ENCODE measurements at places on chromosomes 6 and 20.

DNA sequence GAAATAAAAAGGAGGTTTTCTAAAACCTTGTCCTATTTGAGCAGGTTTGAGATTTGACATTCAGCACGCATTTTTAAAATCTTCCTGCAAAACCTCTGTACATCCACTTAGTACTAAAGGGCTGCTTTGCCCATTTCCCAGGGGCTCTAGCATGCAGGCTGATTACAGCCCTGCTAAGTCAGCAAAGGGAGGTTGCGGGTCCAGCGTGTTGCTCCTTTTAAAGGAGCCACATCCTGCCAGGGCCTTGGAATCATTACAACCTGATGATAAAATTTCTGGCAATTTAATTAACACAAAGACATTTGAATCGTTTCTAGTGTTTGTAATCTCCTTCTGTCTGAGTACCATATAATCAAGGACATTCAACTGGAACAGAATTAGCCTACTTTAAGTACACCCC lies 455.1 kb upstream of the CITED2 start:
- no peaks in the 10 kb centered on the region for H3K36me3 ChIP-seq
- no peaks in the 10 kb centered on the region for H3K27me3 ChIP-seq
- H3K27ac ChIP-seq: no peak overlapping the region

GRCh38 chr6:150183105-150183504 lies 40.3 kb downstream of the PPP1R14C start:
- no peak overlapping the region for H3K27ac ChIP-seq
- DNase-seq: no peak
- H3K36me3 ChIP-seq: no peaks in the 10 kb centered on the region
- no peaks in the 10 kb centered on the region for H3K27me3 ChIP-seq

GRCh38 chr6:137351890-137352289 lies 132.7 kb upstream of the IFNGR1 start:
- H3K27me3 ChIP-seq: no peaks in the 10 kb centered on the region
- H3K4me3 ChIP-seq: no peak overlapping the region
- DNase-seq: no peak
- peaks cover 15% of the 10 kb centered on the region for H3K4me1 ChIP-seq

DNA sequence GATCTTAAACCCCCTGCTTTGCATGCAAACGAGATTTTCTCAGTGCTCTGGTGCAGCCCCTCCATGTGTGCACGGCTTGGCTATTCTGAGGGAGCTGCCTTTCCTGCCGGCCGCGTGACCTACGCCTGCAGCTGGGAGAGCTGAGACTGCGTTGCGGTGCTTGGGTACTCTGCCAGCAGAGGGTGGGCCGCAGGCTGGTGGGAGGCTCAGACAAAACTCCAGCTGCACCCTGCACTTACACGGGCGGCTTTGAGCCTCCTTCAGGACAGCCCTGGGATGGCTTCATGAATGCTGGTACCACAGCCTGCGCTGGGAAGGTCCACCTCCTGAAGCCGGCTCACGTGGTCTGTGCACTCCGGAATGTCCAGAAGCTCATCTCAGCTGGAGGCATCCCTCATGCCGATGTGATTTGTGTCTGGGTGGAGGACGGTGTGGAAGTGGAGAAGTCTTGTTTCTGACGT lies 223.7 kb downstream of the DLL1 start:
- no peaks in the 10 kb centered on the region for H3K27me3 ChIP-seq
- DNase-seq: peak; percentile 70

- no peak for DNase-seq
- no peaks in the 10 kb centered on the region for H3K27me3 ChIP-seq
These were observed 74.8 kb downstream of the RIN2 start for GRCh38 chr20:19832875-19833274.

GRCh38 chr20:57416296-57417022 lies 25.3 kb downstream of the RBM38 start:
- no peak overlapping the region for H3K27ac ChIP-seq
- H3K4me1 ChIP-seq: no peaks in the 10 kb centered on the region
- H3K36me3 ChIP-seq: no peaks in the 10 kb centered on the region
- H3K27me3 ChIP-seq: no peaks in the 10 kb centered on the region

- no peaks in the 10 kb centered on the region for H3K36me3 ChIP-seq
- no peak overlapping the region for H3K4me3 ChIP-seq
- no peak for DNase-seq
- H3K27me3 ChIP-seq: no peaks in the 10 kb centered on the region
- no peaks in the 10 kb centered on the region for H3K4me1 ChIP-seq
- no peak overlapping the region for H3K27ac ChIP-seq
These were observed 56.6 kb downstream of the MAFB start for GRCh38 chr20:40632346-40632976.

DNA sequence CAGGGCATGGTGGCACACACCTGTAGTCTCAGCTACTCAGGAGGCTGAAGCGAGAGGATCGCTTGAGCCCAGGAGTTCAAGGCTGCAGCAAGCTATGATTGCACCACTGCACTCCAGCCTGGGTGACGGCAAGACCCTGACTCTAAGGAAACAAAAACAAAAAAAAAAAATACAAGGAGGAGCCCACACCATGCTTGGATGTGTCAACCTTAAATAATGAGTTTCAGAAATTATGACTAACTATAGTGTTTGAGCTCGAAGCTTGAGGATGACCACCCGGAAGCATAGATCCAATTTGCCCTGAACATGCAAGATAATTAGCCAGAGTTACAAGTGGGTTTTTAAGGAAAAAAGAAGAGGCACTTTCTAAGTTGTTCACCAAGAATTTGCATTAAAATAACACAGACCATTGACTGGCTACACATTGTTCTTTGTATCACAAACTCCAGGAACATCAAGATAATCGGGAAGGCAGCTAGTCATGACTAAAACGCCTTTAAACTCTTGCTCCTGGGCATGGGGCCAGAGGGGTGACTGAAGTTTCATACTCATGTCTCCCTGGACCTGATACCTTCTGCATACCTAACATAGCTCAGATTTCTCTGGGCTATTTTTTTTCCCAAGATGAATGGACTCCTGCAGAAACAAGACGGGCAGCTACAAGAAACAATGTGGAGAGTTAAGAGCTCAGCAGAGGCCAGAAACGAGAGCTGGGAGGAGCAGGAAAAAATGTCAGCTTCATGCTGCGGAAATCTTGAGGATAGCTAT lies 289.6 kb downstream of the PREX1 start:
- no peaks in the 10 kb centered on the region for H3K4me1 ChIP-seq
- H3K27me3 ChIP-seq: peaks cover 19% of the 10 kb centered on the region
- DNase-seq: no peak

DNA sequence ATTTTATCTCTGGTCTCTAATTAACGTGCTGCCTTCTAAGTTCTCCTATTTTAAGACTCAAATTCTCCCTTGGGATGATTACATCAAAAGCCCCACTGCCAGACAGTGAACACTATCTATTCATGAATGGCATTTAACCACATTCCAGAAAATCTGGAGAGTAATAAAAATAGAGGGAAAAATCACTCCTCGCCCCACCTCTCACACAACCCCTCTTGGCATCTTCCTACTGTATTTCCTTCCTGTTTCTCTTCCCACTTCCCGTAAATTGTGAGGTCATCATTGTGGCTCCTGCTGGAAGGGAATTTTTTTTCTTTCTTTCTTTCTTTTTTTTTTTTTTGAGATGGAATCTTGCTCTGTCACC lies 31.5 kb downstream of the RAB44 start:
- no peak overlapping the region for H3K27ac ChIP-seq
- no peaks in the 10 kb centered on the region for H3K27me3 ChIP-seq
- H3K4me3 ChIP-seq: no peak overlapping the region
- DNase-seq: no peak

DNA sequence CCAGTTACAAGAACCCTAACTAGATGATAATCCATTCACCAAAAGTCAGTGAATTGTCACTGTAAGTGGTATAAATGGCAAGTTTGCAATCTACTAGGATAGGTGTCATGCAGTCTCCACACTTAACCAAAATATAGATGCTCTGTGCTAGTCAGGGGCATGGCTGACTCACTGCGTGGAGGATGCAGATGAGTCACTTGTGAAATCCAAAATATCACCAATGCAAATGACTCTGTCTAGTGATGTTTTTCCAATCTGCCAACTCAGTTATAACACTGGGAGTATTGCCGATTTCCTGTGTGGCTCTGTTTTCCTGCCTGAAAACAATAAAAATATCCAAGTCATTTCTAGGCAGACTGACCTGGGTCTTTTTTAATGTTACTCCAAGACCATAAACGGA lies 47.8 kb upstream of the NRSN1 start:
- no peak for DNase-seq
- H3K27me3 ChIP-seq: no peaks in the 10 kb centered on the region
- no peaks in the 10 kb centered on the region for H3K4me1 ChIP-seq

DNA sequence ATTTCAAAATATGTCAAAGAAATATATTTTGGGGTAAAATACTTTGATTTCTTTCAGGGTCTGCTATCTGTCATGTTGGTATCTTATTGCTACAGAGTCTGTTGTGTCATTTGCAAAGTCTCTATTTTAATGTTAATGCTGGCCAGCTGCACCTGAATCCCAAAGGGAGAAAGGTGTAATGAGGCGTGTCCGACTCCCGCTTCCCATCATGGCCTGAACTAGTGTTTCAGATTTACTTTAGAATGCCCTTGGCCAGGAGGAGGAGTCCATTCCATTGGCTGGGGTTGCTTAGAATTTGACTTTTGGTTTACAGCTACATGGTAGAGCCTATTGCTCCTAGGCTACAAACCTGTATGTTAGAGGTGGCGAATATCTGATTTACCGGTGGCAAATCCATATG lies 69.3 kb downstream of the FAM50B start:
- no peak overlapping the region for H3K27ac ChIP-seq
- H3K27me3 ChIP-seq: no peaks in the 10 kb centered on the region
- no peak overlapping the region for H3K4me3 ChIP-seq
- DNase-seq: no peak
- no peaks in the 10 kb centered on the region for H3K36me3 ChIP-seq

- no peaks in the 10 kb centered on the region for H3K36me3 ChIP-seq
- DNase-seq: no peak
- no peak overlapping the region for H3K27ac ChIP-seq
These were observed 154.7 kb upstream of the RIN2 start for GRCh38 chr20:19603376-19603750.

GRCh38 chr6:1042583-1043457 lies 269.1 kb upstream of the FOXQ1 start:
- H3K4me1 ChIP-seq: no peaks in the 10 kb centered on the region
- no peaks in the 10 kb centered on the region for H3K36me3 ChIP-seq
- no peak overlapping the region for H3K4me3 ChIP-seq
- peaks cover 4% of the 10 kb centered on the region for H3K27me3 ChIP-seq

DNA sequence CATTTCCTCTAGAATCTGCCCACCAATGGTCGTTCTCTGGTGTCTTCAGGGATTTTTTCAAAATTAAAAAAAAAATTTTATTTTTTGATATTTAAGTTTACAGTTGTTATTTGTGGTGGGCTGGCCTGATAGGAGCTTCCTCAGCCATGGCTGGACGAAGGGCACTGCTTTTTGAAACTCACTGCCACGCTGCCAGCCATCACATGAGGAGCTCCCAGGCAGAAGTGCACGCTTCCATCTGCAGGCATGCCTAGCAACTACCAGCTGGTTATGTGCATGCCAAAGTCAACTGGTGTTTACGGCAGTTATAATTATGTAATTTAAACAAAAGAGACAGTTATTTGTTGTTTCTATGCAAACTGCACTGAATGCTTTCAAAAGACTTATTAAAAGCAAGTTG lies 105.1 kb downstream of the IRF4 start:
- peaks cover 7% of the 10 kb centered on the region for H3K36me3 ChIP-seq
- H3K4me3 ChIP-seq: no peak overlapping the region
- no peak overlapping the region for H3K27ac ChIP-seq
- DNase-seq: no peak
- H3K4me1 ChIP-seq: peaks cover 50% of the 10 kb centered on the region
- H3K27me3 ChIP-seq: no peaks in the 10 kb centered on the region
